ENCODE measurements at places on chromosomes 13 and 19.

DNA sequence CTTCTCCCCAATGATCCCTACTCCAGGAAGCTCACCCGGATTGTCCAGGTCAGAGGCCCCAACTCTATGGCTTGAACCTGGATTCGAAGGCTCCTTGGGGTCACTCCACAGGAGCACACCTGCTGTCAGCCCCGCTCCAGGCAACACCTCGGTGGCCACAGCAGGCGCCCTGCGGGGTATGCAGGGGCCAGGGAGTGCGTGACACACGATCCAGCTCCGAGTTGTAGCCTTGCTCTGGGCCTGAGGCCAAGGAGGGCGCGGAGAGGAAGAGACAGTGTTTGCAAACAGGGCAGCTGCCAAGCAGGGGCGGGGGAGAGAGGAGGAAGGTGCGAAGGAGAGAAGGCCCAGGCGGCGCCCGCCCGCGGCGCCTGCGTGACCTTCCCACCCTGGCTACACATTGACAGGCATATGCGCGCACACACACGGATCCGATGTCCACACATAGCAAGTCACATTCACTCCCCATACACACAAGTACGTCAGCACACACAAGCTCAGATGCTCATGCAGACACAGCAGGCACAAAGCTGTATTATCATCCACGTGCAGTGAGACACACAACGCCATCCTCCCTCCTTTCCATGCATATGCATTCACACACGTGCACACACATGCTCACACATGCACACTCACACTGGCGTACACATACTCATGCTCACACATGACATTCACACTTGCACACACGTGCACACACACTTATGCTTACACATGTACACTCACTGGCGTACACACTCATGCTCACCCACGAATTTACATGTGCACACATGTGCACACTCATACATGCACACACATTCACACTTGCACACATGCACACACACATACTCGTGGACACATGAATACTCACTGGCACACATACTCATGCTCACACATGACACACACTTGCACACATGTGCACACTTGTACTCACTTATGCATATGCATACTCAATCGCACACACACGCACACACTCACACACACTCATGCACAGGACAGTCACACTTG lies 10.4 kb downstream of the SBK2 start:
- no peak for DNase-seq

DNA sequence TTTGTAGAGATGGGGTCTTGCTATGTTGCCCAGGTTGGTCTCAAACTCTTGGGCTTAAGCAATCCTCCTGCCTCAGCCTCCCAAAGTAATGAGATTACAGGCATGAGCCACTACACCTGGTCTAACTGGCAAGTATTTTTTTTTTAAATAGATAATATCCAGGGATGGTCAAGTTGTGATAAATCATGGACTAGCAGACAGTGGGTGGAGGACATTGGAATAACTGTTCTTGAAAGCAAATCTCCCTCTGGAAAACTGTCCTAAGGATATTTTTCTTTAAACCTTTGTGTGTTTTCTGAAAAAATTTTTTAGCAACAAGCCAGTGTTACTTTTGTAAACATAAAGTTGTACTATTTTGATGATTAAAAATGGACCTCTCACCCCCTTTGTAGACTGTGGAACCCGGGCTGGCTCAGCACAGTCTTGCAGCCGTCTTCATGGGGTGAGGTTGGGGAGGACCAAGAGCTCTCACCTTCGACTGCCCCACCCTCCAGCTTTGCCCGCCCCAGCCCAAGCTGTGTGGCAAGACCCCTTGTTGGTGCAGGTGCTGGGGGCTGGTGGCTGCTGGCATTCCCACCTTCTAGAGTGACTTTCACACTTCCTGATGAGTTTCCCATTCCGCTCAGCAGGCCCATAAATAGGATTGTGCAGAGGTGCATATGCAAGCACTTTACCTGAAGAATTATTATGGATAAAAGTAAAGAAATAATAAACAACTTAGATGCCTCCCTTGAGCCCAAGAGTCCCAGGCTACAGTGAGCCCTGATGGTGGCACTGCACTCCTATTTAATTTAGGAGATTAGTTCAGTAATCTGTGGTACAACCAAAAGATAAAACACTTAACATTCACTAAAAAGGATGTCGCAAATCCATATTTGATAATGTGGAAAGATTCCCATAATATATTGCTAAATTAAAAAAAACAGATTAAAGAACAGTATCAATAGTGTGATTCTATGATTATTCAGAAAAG lies 107.3 kb downstream of the GADD45B start:
- no peak for DNase-seq

GRCh38 chr13:113838711-113839201 lies 25.1 kb downstream of the GAS6 start:
- DNase-seq = no peak

DNA sequence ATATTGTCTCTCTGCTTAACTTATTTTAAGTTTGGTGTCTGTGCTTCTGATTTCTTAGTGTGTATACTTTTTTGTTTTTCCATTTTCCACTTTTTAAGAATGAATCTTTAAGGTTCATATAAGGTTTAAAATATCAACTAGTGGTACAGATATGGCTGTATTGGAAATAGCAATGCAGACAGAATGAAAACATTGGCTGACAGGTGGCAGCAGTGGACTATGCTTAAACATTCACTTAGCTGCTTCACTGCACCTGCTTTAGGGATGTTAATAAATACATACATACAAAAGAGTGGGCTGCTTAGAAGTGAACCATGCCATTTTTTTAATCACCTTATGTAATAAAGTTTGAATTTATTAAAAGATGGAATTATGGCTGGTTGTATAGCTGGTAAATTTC lies 27.3 kb downstream of the TM9SF2 start:
- DNase-seq = no peak

DNA sequence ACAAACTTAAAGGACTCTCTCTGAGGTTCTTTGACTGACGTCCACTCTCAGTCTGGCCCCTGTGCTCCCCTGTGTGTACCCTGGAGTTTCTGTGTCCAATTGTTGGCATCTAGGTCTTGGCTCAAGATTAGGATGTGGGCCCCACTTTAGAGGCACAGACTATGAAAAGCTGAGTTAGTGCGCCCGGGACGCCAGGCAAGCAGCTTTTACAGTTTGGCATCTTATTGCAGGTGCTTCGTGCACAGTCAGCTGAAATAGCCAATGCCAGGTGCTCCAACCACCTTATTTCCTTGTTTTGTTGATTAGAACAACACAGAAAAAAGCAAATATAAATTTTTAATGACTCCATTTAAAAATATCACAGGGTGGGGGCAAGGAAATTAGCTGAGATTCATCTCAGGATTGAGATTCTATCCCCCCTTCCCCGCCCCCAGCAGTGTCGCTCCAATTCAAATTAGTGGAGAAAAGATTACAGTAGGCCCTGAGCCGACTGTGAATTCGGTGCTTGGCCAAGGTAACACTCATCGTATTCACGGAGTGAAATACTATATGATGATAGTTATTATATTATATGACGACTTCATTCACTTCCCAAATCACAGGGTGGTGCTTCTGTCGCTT lies 4.3 kb downstream of the SOX1 start:
- DNase-seq = no peak

DNA sequence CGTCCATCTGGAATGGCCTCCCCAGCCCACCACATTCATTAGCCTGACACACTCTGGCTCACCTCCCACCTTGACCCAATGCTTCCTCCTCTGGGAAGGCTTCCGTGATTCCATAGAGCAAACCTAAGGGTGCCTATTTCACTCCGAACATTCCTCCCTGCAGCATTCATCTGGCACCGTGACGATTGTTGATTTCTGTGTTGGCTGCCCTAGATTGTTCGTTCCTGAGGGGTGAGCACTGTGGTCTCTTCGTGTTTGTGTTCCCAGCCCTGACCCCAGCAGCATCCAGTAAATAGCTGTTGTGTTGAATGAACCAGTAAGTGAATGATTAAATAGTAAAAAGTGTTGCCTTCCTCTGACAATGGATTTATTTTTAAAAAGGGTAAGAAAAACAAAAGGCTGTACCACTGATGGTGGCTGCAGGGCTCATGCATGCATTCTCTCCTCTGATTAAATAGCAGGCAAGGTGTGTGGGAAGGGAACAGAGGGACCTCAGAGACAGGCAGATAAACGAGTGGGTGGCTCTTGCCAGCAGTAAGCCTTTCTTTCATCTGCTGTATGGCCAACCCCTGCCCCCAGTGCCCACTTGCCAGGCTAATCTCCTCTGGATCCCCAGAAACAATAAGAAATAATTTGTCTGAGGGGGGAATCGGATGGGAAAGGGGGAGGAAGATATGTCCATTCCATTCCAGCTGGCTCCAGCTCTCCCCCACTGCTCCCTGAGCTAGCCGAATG lies 48.4 kb upstream of the CACNA1A start:
- DNase-seq = no peak

DNA sequence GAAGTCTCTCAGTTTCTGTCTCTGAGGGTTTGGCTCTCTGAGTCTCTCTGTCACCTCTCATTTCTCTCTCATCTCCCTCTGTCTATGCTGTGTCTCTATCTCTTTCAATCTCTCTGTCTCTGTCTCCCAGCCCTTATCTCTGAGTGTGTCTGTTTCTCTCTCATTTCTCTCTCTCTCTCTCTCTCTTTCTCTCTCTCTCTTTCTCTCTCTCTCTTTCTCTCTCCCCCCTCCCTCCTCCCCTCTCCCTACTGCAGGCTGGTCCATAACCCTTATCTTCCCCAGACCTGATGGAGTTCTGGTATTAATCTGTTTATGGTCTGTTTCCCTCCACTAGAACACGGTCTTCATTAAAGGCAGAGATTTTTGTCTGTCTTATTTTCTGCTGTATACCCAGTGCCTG lies 1.3 kb upstream of the PVR start:
- no peak for DNase-seq

- DNase-seq = no peak
Measured at GRCh38 chr13:24748061-24748400, 15.9 kb upstream of the RNF17 start.

DNA sequence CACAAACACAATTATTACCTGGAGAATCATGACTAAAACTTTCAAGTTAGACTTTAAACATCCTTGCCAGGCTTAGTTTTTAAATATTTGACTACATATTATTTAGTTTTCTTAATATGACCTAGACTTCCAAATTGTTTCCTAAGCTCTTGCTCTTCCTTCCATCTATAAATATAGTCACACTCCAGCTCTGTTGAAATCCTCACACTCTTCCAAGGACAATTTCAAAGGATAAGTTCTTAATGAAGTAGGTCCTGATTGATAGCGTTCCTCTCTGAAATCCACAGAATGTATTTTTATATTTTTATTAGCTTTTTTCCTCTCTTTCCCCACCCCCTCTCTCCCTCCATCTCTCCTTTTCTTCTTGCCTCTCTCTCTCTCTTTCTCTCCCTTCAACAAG lies 1074.1 kb upstream of the PCDH20 start:
- DNase-seq = no peak

DNA sequence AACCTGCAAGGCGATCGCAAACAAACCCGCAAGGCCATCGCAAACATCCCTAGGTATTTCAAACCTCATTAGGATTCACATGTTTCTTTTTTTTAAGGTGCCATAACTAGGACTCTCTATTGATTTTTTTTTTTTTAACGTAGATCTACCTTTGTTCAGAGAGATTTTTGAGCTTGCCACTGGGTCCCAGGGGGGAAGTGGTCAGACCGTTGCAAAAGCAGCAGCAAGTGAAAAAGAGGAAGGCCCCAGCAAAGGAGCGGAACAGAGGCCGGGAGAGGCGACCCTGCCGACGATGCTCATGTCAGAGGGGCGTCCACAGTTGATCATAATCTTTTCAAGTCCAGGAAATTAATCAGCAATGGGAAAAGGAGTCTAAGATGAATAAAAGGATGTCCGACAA lies 32.7 kb upstream of the FLT1 start:
- DNase-seq = no peak

DNA sequence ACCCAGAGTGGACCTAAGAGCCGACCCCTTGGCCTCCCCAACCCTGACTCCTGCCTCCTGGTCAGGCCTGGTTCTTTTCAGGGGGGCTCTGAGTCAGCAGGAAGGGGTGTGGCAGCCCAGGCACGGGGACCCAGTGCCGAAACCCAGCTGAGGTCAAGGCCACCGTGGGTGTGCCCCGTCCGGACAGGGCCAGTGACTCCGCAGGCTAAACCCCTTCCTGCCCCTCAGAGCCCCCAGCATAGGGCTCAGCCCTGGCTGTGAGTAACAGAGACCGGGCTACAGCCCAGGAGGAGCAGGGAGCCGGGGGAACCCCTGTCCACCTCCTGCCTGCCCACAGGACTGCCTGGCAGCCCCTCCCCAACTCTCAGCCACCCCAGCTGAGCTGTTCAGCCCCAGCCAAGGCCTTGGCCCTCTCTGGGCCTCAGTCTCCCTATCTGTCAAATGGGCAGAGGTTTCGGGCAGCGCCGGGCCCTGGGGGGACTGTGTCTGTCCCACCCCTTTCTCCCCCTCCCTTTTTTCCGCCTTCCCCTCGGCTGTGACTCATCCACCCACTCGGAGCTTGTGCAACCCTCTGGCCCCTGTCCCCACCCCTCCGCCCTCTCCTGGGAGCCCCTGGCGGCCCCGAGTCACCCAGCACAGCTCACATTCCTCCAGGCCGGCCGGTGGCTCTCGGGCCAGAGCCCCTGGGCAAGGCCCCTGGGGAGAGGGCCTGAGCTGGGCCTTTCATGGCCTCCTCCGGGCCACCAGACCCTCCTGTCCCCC lies 8.6 kb downstream of the ZBTB7A start:
- DNase-seq = peak; percentile 63

DNA sequence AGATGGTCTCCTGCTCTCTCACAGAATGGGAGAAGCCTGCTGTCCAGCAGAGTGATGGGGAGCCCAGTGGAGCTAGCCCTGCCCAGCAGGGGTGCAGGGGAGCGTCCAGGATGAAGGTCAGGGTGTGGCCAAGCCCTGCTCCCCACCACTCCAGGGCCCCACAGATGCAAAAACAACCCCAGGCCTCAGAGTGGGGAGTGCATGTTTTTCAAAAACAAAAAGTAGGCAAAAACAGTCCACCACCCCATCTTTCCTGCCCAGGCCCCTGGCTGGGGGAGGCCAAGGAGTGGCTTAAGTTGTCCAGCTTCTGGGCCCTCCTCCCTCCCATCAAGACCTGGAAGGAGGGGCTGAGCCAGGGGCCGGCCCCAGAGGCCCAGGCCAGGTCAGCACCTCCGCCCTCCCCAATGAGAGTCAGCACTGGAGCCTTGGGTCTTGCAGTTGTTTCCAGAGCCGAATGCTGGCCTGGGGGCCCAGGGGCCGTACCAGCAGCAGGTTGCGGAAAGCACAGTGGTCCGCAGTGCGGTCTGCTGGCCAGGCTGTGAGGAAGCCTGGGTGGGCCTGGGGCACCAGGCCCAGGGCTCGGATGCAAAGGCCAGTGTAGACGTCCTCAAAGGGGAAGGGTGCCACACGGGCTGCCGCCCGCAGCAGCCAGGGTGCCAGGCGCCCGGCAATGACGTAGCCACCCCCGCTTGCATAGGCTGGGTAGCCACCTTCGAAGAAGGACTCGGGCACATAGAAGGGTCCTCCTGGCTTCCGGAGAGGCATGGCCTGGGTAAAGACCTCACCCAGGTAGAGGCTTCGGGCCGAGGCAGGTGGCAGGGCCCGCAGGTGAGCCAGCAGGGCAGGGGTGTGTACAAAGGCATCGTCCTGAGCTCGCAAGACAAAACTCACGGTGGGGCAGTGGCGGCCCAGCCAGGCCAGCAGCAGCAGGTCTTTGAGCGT lies 1.7 kb downstream of the B3GNT8 start:
- DNase-seq = no peak

- DNase-seq = no peak
Measured at GRCh38 chr19:17266589-17266974, 661 bp upstream of the BABAM1 start.

GRCh38 chr19:45794627-45795026 lies 2.0 kb upstream of the DMWD start:
- DNase-seq = no peak

Measured in activated T-cell treated with anti-CD3 and anti-CD28 coated beads, Interleukin-2, amount 50 U/mL, for 4 hours (primary cell).